ENCODE measurements at places on chromosomes 12 and 14. TPM values are rescaled to one million over a fixed set of nuclear protein-coding genes. Genes with fewer than 3 reads are reported as not detected.

- no peak for DNase-seq
These were observed 912.0 kb downstream of the GALC start for GRCh38 chr14:87081004-87081403.

DNA sequence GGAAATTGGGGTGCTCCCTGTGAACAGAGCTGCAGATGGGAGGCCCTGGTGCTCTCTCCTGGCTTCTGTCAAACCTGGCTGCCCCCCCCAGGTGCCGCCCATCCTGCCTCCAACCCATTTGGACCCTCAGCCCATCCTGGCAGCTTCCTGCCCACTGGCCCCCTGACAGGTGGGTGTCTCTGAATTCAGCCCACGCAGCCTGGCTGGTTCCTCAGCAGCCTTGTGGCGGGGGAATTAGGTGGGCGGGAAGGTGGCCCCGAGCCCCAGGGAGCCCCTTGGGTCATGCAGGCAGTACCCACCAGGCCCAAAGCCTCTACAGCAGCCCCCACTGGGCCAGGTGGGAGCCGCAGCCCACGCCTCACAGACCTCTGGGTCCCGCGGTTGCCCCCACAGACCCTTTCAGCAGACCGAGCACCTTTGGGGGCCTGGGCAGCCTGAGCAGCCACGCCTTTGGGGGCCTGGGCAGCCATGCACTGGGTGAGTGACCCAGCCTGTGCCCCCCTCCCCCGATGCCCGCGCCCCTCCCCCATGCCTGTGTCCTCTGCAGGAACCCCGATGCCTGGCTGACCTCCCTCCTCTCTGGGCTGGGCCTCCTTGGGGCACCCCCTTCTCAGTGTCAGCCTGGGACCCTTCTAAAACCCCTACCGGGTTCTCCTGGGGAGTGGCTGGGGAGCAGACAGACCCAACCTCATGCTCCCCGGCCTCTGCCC, 28.9 kb downstream of the LRCOL1 start:
- no peak for DNase-seq

GRCh38 chr14:29851397-29851796, 76.2 kb downstream of the PRKD1 start:
- no peak for DNase-seq

DNA sequence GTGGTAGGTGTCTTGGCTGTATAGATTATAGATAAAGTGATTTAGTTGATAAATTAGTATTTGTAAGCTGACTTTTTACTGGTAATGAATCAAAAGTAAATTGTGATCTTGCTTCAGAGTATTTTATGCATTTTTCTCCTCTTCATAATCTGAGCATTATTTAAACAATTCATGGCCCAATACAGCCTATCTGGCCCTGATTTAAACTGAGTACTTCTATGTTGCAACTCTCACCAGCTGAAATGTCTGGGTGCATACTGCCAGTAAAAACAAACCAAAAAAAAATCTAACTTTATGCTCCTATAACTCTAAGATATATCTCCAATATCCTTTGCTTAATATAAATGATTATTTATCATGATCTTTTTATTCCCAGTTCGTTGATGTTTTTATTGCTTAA, 86.6 kb downstream of the MIA2 start:
- no peak for DNase-seq

GRCh38 chr12:132077322-132078100, 66.6 kb downstream of the DDX51 start:
- DNase-seq = no peak

DNA sequence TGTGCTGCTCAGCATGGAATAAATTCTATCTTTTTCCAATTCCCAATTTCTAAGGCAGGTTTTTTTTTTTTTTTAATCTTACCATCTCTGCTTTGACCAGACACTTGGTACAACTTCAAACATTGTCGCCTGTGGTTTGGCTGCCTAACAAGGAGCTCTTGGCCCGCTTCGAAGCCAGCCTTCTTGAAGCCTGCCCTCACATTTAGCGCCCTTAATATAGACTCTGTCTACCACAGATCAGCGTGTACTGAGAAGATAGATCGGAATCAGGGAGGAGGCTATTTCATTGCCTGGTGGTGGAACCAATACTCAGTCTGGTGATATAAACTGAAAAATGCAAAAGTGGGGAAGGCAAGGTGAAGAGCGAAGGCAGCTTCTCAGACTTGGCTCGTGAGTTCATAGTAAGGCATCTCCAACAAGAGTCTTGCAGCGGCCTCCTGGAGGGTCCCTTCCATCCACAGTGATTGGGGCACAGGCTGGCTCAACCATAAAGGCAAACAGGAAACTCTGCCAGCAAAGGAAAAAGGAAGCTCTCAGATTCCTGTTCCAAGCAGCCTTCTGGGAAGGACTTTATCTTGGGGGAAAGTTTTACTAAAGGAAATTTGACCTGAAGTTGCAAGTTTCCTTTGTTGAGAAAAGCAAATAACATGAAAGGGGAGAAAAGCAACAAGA, 103.2 kb upstream of the BCL2L14 start:
- no peak for DNase-seq

- no peak for DNase-seq
These were observed 87.0 kb downstream of the GALNT8 start for GRCh38 chr12:4807116-4807783.

DNA sequence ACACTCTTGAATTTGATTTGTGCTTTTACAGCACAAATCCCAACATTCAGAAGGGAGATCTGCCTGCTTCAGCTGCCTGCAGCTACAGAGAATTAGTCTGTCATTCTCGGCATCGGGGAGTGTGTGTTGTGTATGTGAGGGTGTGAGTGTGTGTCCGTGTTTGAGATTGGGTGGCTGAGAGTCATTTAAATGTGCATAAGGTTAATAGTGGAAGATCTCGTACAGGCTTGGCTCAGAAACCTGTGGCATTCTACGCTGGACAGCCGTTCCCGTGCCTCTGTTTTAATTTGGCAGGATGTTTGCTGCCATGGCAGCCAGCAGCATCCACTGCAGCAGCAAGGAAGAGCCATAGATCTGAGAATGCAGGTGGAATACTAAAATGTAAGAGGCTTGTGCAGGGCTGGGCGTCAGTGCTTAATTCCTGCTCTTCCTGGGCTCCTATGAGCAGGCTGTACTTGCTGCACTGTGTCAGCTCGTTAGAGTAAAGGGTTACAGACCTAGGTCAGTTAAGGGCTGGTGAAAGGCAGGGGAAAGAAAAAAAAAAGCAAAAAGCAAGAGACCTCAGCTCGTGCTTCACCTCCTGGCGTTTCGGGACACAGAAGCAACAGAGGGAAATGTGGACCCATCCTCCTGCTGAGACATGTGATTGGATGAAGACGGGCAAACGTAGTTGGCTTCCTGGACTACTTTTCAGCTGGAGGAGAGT, 205.4 kb downstream of the NAV3 start:
- no peak for DNase-seq

The FAM90A1 gene
- polyA plus RNA-seq = 1.6 TPM

The CMA1 gene
- 0.53 TPM for polyA plus RNA-seq

The PIWIL1 gene
- 0.43 TPM for polyA plus RNA-seq

The LRP10 gene
- polyA plus RNA-seq = 71.4 TPM

Measured in renal cortex interstitium (tissue), 15 donors.